Left renal cortex interstitium (tissue), 4 donors: ENCODE measurements at places on chromosomes 11 and 22. TPM values are rescaled to one million over a fixed set of nuclear protein-coding genes. Genes with fewer than 3 reads are reported as not detected.

The C11orf91 gene
- not detected for polyA plus RNA-seq

The SNAP29 gene
- polyA plus RNA-seq: 33.8 TPM

The DDI1 gene
- not detected for polyA plus RNA-seq

The NXPE4 gene
- polyA plus RNA-seq: 0.08 TPM

The USH1C gene
- polyA plus RNA-seq: 59.3 TPM

The RELT gene
- polyA plus RNA-seq: 3.8 TPM

The DPAGT1 gene
- 64.9 TPM for polyA plus RNA-seq

DNA sequence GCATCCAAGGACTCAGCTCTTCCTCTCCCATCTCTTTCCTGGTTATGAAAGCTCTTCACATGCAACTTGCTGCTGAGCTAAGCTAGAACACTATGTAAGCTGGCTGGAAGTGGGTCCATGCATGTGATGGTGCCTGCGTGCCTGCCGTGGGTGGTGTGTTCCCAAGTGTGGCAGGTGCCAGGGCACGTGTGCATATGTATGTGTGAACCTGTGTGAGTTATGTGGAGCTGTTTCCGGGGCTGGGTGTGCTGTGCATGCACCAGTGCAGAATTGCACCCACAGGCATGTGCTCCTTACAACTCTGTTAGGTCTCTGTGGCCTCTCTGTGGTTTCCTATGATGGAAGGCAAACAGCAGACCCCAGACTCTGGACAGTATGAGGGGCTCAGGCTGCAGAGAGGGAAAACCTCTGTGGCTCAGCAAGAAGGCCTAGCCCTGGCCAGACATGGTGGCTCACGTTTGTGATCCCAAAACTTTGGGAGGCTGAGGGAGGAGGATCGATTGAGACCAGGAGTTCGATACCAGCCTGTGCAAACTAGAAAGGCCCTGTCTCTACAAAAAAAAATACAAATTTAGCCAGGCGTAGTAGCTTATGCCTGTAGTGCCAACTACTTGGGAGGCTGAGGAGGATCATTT, 4.1 kb upstream of the P2RY6 start:
- DNase-seq: no peak

GRCh38 chr11:36015799-36016198, 71.9 kb downstream of the LDLRAD3 start:
- DNase-seq: no peak

DNA sequence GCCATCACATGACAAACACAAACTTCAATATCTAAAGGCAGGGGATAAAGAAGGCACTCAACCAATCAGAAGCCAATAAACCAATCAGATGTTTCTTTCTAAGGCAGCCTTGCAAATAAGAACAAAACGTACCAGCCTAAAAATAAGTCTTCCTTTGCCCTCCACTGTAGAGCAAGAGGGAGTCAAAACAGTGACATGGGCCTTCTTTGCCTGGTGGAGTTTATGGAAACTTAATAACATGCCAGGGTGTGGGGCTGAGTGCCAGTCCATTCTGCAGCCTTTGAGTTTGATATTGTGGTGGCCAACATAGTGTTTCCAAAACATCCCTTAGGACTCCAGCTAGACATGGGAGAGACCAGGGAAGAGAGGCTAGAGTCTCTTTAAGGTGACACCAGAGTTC, 126.1 kb upstream of the NECTIN1 start:
- DNase-seq: no peak

- no peak for DNase-seq
These were observed 15.7 kb downstream of the SLN start for GRCh38 chr11:107696140-107696539.

DNA sequence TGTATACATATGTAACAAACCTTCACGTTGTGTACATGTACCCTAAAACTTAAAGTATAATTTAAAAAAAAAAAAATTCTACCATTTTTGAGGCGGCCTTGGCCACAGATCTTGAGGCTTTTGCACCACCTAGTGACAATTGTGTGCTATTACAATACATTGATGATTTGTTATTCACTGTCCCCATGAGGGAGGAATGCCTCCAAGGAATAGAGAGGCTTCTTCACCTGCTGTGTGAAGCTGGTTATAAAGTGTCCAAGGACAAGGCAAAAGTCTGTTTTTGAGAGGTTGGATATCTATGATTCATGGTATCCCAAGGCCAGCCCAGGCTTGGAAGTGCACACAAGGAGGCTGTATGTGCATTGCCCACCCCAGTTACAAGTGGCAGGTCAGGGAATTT, 30.7 kb downstream of the SLC22A25 start:
- DNase-seq: no peak

DNA sequence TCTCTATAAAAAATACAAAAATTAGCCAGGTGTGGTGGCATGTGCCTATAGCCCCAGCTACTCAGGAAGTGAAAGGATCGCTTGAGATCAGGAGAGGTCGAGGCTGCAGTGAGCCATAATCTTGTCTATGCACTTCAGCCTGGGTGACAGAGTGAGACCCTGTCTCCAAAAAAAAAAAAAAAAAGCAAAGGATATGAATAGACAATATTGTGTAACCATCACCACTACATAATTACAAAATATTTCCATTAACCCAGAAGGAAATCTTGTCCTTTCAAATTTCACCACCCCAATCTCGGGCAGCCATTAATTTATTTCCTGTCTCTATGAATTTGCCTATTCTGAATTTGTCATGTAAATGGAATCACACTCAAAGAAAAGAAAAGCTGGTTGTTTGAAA, 21.2 kb downstream of the RSF1 start:
- DNase-seq: no peak

DNA sequence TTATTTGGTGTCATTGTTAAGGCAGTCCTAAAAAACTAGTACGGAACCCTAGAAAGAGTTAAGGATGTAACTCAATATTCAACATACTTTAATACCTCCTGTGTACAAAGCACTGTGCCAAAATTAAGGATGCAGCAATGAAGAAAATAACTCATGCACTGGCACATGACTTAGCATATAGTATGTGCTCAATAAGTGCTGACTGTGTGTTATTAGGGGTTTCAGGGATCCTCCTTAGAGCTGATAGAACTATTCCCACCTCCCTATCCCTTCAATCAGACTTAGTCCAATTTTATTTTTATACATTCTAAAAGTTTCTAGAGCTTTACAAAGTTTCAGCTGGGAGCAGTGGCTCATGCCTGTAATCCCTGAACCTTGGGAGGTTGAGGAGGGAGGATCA, 6.1 kb upstream of the FEZ1 start:
- no peak for DNase-seq

GRCh38 chr11:1501421-1502167, 15.0 kb upstream of the MOB2 start:
- DNase-seq: no peak
